ENCODE measurements at places on chromosomes 16 and 17.
A peak's percentile ranks its signal among the peaks of the same experiment; 100 is the strongest.

DNA sequence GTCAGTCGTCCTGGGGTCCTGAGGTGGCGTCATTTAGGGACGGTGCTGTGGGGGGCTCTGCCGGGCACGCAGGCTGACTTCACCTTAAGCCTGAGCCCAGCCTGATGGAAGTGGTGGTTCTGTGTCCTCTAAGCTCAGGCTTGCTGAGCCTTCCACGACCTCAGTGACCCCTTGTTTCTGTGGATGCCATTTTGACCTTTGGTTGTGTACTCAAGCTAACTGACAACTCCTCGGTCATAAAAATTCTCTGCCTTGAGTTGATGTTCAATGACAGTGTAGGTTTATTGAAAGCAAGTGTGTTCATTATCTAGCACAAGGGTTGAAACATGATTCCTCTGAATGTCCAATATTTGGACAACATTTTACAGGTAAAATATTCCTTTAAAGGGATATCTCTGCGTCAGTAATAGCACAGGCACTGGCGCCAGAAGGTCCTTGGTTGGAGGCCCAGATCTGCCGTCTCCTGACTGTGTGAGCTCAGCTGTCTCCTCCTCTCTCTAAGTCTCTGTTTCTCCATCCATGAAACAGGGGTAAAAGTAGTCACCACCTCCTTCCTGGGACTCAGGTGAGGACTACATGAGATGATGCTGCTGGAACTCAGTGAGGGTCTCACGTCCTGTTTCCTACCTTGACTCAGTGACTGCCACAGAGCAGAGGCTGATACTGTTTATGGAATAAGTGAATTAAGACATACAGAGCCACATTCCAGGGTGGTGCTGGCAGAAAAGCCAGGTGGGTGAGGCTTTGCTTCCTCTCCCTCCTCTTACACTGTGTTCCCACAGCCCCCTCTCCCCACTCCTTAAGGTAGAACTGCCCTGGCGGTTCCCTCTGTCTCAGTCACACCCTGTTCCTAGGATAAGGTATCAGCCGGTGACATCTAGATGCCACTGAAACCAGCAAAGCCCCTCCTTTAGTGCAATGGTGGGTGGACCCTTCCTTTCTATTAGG, 75.7 kb downstream of the IRF8 start:
- no peak for DNase-seq

DNA sequence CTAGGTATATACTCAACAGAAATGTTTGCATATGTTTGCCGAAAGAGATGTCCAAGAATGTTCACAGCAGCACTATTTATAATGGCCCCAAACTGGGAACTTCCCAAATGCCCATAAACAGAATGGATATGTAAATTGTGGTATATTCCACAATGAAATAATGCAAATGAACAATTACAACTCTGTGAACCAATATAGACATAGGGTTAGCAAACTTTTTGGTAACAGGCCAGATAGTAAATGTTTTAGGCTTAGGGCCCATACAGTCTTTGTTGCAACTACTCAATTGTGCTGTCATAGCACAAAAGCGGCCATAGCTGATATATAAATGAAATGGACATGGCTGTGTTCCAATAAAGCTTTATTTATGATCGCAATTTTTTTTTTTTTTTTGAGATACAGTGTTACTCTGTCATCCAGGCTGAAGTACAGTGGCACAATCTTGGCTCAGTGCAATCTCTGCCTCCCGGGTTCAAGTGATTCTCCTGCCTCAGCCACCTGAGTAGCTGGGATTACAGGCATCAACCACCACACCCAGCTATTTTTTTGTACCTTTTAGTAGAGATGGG, 16.5 kb downstream of the XYLT1 start:
- DNase-seq, result no peak

- DNase-seq, result no peak
Observed at GRCh38 chr17:31202968-31203367, 94.1 kb downstream of the OMG start.

- DNase-seq, result no peak
Observed at GRCh38 chr16:78902321-78902720, 698.2 kb downstream of the MAF start.

DNA sequence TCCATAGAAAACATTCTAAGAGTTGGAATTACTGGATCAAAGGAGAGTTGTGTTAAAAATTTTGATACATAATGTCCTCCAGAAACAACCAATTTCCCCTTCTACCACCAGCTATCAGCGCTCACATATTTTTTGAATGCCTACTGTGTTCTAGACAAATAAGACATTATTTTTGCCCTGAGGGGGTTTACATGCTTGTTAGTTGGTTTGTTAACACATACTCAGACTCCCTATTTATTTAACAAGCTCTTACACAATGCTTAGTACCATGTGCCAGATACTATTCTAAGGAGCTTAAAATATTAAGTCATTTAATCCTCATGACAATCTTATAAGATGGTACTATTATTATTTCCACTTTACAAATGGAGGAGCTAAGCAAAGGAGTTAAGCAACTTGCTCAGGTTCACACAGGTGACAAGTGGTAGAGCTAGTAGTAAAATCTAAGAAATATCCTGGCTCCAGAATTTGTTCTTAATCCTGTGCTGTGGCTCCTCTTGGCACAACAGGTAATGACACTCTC, 194.2 kb downstream of the UTP18 start:
- DNase-seq, result no peak

DNA sequence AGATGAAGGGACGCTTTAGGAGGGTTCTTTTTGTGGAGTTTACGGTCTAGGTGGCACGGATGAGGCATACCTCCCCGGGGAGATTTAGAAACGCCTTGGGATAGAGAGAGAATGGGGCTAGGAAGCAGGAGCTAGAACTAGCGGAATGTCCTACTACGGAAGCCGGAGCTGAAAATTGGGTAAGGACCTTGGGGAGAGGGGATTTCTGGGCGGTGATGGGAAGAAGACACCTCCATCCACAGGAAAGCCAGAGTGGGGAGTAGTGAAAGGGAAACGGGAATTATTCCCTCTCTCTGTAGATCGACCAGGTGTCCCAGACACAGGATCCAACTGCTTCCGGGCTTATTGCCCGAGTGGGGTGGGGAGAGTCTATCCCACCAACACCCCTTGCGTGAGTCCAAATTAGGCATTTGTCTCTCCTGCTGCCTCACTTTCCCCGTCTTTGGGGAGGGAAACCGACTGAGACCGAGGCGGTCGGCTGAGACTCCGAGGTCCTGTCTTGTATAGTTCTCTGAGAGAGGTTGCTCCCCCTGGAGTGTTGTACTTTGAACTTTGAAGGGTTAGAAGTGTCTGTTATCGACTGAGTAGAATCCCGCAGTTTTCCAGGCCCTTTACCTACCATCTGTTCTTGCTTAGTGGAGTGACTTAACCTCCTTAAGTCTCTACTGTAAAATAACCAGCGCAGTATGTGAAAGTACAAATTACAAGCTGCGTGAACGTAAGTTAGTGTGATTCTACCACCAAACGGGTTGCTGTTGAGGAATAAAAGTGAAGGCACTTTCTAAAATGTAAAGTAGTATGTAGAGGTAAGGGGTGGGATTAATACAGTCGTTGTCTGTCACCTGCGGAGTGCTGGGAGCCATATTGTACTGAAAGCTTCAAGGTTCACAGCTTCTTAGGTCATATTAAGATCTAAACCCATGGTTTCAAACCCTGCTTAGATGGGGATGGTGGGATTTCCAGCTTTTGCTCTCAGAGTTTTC, 1.0 kb downstream of the RSPRY1 start:
- DNase-seq, result peak; percentile 54

GRCh38 chr17:51507444-51507843, 247.1 kb downstream of the UTP18 start:
- no peak for DNase-seq

GRCh38 chr17:7930841-7931631, 710 bp downstream of the TRAPPC1 start:
- no peak for DNase-seq

DNA sequence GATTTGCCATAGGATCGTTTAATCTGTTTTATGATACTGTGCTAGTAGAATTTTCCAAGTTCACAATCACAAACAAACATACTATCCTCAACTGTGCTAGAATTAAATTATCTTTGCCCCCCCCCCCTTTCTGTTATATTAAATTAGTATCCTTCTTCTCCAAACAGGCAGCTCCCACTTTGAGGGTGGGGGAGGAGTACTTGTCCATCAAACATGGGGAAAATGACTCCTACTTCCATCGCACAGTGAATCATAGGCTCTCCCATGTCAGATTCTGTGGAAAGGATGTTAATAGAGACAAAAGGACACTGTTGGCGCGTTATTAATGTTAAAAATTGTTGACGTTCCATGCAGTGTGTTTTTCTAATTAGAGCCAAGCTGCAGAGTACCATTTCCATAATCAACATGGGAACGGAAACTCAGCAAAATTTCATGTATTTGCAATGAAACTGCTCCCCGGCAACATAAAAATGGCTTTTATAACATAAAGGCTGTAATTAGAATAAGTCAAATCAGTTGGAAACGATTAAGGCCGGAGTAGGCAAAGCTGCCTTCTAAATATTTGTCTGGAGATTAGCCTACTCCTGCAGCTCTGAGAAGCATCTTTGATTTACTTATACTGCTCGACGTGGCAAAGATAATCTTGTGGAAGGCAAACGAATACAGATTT, 104.6 kb downstream of the RBFOX1 start:
- no peak for DNase-seq
